Activated CD8-positive, alpha-beta T cell treated with anti-CD3 and anti-CD28 coated beads for 36 hours (primary cell): ENCODE measurements at places on chromosomes 5 and 9.

- DNase-seq = no peak
Measured at GRCh38 chr5:78345485-78345884, 14.9 kb upstream of the SCAMP1 start.

DNA sequence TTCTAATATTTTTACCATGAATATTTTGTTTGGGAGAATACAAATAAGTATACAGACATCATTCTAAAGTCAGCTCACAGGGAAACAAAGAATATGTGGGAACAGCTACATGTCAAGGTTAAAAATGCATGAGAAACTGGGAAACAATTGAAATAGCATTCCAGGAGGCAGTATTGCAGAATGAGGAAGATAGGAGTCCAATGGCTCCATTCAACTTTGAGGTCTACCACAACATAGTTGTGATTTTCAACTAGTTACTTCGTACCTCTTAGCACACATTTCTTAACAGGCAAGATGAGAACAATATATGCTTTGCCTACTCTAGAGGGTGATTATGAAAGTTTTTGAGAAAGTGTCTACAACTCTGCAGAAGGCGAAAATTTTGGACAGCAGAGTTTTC is 35.2 kb upstream of the CAST start:
- no peak for DNase-seq

GRCh38 chr5:58346041-58346440 is 113.8 kb downstream of the PLK2 start:
- no peak for DNase-seq

DNA sequence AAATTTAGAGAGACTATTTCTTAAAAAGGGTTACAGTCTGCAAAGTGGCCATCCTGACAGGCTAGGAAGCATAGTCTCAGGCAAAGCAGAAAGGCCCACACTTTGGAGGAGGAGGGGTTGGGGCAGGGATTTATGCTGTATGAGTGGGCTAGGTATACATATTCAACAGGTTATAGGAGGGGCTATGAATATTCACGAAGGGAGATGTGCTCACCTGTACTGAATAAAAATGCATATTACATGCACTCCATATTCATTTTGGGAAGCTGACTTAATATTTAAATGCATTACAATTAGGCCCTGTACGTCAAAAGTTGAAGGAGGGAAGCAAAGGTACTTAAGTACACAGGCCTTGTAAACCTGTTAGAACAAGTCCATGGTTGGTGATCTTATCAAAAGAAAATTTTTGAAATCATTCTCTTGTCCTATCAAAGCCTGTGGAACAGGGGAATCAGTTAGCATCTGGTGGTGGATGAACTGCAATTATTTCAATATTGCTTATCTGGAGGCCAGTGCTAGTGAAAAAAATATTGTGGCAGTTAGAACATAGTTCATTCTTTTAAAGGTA is 1.6 kb downstream of the CENPP start:
- no peak for DNase-seq

DNA sequence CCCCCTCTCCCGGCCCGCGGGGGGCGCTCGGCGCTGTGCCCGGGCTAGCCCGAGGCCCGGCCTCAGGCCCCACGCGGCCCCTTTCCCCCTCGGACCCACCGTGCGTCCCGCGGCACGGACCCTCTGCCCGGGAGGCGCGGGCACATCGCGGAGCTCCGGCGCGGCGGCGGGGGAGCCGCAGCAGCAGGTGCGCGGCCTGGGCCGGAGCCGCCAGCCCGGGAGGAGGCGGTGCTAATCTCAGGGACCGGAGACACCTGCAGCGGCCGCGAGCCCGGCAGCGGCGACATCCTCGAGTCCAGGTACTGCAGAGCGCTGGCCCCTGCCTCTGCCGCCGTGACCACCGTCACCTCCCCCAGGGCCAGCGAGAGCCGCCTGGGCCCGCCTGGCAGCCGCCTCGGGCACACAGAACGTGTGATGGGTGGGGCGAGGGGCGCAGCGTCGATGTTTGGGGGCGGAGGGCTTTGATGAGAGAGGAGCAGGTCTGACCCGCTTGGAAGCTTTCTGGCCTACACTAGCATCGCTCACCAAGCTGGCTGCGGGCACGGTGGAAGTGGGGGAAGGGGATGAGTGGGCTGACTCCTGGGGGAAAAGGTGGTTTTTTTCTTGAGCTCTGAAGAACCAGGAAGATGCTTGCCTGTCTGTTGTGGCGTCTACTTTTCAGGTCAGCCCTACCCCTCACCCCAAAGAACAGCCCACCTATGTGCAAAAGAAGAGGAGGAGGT is 524 bp downstream of the CYFIP2 start:
- DNase-seq = peak; percentile 76

- no peak for DNase-seq
Measured at GRCh38 chr9:73179589-73179988, 27.9 kb downstream of the ANXA1 start.

DNA sequence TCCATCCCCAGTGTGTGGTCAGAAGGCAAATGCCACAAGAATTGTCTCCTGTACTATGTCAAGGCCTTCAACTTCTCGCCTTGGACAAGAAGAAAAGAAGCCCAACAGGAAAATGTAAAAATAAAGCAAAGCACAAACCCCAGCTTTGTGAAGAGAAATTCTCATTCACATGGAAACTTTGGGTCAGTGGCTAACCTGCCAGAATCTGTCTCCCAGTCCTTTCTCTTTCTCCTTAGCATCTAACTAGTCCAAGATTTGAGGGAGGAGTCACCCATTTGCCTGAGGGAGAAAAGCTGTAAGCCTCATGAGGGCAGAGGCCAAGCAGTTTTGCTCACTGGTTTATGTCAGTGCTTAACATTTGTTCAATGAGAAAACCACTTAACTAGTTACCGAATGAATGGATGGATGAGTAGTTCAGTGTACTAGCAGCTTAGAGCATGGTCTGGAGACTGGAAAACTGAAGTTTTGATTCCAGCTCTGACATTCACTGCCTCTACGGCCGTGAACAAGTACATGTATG is 36.0 kb downstream of the ADAM19 start:
- no peak for DNase-seq

- DNase-seq = no peak
Measured at GRCh38 chr9:101307051-101307450, 77.8 kb downstream of the BAAT start.

DNA sequence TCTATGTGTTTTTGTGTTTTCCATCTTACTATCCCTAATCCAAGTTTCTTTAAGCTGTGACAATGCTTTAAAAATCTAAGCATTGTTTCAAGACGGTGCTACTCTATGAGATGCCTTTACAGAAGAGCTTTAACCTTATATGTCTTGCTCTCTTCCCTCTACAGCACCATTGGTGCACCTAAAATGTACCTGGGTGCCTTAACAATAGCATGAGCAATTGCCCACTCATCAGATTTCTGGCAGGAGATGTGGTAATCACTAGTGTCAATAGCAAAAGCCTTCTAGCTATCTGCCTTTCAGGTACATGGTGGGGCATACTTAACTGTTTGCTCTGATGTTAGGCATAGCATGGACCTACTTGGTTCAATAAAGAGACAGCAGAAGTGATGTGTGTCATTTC is 222.3 kb upstream of the KIF2A start:
- DNase-seq = no peak

DNA sequence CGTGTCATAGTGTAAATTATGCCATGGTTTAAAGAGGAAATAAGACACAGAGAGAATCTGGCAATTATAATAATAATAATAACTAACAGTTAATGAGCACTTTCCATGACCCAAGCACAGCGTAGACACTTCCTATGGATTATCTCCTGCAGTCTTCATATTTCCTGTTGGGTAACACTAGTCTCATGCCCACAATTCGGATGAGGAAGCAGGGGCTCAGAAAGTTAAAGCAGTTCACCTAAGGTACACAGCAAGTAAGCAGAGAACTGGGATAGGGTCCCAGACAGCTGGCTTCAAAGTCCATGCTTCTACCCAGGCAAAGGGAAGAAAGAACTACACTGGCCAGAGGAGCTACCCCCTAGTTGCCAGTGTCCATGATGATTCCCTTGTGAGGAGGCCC is 27.9 kb upstream of the TGFBI start:
- no peak for DNase-seq

DNA sequence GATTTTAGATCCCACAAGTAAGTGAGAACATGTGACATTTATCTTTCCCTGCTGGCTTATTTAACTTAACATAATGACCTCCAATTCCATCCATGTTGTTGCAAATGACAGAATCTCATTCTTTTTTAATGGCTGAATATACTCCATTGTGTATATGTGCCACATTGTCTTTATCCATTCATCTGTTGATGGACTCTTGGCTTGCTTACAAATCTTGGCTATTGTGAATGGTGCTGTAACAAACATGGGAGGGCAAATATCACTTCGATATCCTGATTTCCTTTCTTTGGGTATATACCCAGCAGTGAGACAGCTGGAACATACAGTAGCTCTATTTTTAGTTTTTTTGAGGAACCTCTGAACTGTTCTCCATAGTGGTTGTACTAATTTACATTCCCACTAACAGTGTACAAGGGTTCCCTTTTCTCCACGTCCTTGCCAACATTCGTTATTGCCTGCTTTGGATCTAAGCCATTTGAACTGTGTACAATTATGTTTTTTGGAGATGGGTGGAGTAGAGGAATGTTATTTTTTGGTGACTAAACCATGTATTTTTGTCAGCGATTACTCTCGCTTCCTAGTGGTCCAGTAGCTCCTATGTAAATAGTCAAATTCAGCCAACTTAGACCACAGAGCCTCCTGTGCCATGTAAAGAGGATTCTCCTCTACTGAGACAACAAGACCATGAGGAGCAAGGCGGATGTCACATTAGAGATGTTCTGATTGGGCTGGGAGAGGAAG is 60.6 kb downstream of the TNFSF15 start:
- DNase-seq = no peak

DNA sequence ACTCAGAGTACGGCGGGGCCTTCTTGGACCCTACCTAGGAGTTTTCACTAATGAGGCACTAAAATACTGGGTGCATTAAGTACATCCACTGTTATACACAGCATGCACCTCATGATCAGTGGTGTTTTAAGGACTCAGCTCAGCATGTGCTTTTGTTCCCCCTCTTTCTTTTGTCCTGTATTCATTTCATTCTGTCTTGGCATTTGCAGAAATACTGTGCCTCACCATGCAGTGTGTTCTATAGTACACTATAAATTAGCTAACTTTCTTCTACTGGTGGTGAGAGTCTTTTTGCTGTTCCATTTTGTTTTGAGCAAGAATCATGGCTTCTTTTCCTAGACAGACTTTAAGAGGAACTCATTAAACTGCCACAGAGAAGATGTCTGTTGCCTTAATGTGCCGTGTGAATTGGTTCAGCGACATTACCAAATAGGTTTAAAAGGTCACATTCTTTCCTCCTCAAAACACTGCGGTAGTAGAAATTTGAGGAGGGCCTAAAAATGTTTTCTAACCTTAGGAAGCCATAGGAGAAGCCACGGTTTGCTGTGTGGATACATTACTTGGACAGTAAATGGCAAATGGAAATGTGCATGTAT is 276.6 kb downstream of the MAST4 start:
- DNase-seq = no peak

DNA sequence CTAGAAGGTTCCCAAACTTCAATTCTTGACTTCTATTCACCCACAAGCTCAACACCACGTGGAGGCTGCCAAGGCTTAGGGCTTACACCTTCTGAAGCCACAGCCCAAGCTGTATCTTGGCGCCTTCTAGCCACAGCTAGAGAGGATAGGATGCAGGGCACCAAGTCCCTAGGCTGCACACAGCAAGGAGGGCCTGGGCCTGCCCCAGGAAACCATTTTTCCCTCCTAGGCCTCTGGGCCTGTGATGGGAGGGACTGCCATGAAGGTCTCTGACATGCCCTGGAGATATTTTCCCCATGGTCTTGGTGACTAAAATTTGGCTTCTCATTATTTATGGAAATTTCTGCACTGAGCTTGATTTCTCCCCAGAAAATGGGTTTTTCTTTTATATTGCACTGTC is 112.5 kb downstream of the CPLANE1 start:
- no peak for DNase-seq

- DNase-seq = peak; percentile 73
Measured at GRCh38 chr9:97109194-97109811, 70.4 kb upstream of the CTSV start.

DNA sequence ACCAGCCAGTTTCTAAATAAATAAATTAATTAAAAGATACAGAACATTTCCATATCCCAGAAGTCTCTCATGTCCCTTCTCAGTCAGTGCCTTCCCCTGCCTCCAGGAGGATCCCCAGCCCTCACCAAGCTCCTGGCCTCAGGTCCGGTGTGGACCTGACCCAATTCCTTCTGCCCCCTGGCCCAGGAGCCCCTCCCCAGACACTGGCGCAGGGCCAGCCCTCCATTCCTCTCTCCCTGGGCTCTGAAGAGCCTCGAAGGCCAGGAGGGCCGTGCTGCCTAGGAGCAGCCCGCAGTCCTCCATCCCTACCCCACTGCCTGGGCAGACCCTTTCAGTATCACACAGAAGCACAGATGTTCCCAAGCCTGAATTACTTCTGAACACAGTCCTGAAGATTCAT is 61.8 kb upstream of the BARHL1 start:
- no peak for DNase-seq

- DNase-seq = peak; percentile 72
Measured at GRCh38 chr5:135887447-135887864, 8.2 kb downstream of the IL9 start.

DNA sequence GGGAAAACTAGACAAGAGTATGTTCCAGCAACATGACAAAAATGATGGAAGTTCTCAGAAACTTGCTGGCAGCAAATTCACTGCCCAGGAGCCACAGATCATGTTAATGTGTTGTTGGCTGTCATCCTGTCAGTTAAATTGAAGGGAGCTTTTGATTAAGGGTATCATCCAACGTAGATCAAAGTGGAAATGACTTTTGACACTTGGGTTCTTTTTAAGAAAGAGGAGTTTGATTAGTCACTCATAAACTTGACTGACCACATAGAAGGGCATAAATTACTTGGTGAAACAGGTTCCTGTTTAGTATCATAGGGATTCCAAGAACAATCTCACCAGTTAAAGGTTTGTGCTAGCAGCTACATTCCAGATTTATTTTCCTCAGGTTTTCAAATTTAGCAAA is 288.7 kb downstream of the CSNK1G3 start:
- DNase-seq = no peak

GRCh38 chr5:33688066-33688465 is 203.7 kb downstream of the ADAMTS12 start:
- no peak for DNase-seq

DNA sequence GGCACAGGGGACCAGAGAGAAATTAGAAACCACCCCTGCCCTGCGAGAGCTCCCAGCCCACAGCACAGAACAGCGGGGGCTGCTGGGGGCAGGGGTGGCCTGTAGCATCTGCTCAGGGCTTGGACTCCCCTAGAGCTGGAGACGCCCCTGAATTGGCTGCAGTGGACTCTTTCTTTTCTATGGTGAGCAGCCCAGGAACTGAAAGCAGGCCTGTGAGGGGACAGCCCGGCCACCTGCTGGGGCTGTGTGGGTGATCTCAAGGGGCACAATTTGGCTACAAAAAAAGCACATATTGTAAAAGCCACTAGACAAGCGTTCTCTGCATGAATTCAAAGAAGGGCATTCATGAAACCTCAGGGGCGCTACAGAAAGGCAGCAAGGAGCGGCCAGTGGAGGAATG is 57.5 kb upstream of the ICE1 start:
- no peak for DNase-seq

GRCh38 chr9:133981958-133982681 is 10.0 kb downstream of the VAV2 start:
- no peak for DNase-seq
